SW480 (cell line): ENCODE measurements at places on chromosomes 7 and 10.

DNA sequence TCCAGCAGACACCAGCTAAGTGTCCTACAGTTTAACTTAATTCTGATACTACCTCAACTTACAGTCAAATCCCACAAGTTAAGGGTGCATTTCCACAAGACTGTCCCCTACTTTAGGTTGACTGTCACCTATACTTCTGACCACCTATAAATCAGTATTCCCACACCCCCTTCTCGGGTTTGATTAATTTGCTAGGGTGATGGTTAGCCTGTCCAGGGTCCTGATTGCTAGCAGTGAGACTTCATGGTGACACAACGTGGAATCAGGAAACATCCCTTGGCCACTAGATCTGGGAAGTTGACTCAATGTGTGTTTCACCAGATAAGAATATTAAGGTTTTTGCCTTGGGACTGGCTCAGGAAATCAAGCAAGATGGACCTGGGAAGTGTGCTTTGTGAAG lies 88.4 kb downstream of the OR13A1 start:
- DNase-seq, result no peak

- DNase-seq, result no peak
Measured at GRCh38 chr7:102409340-102409739, 13.2 kb downstream of the PRKRIP1 start.

GRCh38 chr10:72316386-72316700 lies 38.4 kb downstream of the DNAJB12 start:
- no peak for DNase-seq

DNA sequence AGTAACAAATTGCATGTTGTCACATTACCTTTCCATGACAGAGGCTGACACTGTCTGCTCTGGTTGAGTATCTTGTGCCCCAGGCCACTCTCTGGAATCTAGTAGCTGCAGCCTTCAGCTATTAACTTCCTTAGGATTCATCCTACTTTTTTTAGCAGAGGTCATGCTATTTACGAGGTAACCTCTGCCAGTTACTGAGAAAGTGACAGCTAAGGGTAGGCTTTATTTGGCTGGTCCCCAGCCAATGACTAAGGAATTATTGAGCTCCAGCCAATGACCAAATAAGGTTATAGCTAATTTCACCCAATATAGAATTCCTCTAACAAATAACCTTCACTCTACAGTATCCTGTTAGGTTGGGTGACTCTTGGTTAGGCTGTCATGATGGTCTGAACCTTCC lies 1361.7 kb downstream of the XPNPEP1 start:
- DNase-seq, result no peak

DNA sequence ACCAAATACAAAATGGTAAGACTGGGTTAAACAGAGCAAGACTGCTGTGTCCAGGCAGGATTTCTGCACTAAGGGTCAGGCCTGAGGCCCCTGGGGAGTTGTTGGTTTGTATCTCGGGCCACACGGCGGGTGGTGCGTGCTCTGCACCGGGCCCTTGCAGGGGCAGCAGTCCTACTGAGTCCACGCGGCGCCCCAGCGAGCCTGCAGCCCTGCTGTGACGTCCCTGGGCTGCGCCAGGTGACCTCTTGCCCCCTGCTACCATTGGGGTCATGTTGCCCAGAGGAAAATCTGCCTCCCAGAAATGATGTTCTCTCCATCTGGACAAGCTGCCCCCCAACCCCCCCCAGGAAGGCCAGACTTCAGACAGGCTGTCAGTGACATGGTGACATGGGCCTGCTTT lies 281.5 kb downstream of the CELF2 start:
- DNase-seq, result no peak

DNA sequence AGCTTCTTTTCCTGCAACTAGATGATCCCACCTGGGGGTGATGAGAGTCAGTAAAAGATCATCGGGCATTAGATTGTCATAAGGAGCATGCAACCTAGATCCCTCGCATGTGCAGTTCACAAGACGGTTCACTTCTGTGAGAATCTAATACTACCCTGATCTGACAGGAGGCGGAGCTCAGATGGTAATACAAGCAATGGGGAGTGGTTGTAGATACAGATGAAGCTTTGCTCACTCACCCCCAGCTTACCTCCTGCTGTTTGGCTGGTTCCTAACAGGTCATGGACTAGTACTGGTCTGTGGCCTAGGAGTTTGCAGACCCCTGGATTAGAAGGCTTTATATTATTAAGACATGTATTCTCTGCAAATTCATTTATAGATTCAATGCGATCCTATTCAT lies 181.6 kb upstream of the MGMT start:
- no peak for DNase-seq

DNA sequence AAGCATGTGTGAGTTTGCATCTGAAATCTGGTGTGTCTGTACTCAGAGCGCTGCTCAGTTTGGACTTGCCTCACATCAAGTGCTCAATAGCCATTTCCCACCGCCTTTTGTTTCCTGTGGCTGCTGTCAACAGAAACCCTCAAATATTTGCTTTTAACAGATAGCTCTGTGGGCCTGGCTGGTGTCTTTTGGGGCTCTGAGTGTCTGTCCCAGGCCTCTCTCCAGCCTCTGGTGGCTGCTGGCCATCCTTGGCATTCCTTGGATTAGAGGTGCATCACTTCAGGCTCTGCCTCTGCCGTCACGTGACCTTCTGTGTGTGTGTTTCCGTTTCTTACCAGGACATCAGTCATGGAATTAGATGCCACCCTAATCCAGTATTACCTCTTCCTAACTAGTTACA lies 9.3 kb downstream of the YKT6 start:
- no peak for DNase-seq

DNA sequence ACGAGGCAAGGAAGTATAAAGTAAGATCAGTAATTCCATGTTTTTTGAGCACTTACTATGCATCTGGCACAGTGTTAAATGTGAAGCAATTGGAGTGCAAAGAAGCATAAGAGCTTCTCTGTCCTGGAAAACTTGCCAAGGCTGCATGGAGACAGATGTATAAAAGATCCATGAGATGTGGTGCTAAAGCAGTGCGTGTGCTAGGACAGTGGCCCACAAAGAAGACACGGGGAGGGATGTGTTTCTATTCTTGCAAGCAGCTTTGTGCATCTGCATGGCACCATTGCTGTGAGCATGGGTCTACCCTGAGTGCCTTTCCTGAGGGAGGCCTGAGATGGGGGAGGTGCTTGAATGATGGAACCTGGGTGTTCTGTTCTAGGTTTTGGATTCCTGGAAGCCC lies 5.1 kb upstream of the CDHR3 start:
- DNase-seq, result no peak

GRCh38 chr10:113709221-113709838 lies 29.6 kb downstream of the CASP7 start:
- no peak for DNase-seq

GRCh38 chr10:21522631-21523406 lies 2.7 kb downstream of the SKIDA1 start:
- no peak for DNase-seq

GRCh38 chr7:26439521-26440232 lies 148.0 kb downstream of the SNX10 start:
- no peak for DNase-seq

DNA sequence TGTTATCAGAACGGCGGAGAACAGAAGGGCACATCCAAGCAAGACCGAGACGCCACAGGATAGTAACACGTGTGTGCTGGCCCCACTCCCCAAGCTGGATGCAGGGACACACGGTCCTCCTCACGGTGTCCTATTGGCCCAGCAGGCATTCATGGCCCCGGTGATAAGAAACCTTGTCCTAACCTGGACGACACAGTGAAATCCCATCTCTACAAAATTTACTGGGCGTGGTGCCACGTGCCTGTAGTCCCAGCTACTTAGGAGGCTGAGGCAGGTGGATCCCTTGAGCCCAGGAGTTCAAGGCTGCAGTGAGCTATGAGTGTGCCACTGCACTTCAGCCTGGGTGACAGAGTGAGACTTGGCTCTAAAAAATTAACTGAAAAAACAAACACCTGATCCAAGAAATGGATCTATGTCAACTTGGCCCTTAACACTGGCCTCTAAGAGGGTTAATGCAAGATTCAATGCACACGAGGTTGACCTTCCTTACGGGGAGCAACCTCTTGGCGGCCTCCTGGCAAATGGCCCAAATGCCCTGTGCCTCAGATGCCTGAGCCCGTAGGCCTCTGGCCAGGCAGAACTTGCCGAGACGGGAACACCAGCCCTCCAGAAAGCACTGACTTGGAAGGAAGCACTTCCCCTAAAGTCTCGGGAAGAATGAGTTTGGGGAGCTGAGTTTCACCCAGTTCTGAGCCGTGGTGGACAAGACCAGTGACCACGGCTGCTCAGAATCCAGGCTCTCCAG lies 72.3 kb downstream of the ZRANB1 start:
- DNase-seq, result no peak

- peak; percentile 50 for DNase-seq
Measured at GRCh38 chr10:90592638-90593302, 265.1 kb downstream of the HTR7 start.

DNA sequence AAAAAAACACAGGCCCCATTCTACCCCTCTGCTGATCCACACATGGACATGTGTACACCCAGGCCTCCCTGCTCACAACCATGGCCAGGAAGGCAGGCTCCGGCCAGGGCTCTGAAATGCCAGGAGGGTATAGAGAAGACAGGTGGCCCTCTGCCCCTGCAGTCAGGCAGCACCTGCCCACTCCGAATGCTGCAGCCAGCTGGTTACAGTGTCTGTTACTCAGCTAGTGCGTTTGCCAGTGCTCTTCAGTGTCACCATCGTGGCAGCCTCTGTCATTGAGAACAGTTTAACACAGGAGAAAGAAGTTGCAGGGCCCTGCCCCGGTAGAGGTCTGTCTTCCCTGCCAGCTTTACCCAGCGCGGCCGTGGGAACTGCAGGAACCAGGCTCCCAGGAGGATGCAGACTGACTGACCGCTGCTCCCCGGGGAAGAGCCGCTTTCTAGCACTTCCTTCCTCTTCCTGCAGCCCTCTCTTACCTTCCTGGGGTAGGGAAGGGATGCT lies 128.8 kb upstream of the FAM20C start:
- DNase-seq, result no peak

DNA sequence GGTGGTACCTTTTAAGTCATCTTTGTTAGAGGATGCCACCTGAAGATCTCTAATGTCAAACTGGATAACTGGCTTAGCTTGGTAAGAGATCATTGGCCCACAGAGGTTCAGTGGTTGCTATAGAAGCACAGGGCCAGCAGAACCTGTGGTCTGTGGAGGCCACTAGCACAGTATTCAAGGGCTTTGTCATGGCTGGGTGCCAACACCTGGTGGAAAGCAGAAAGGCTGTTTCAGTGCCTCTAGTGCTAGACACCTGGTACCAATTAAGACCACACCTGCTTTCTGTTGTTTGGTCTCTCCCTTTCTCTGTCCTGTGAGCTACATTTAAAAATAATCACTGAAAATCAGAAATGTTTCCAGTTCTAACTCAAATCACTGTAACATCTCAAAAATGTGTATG lies 10.0 kb upstream of the PCGF5 start:
- DNase-seq, result peak; percentile 74

GRCh38 chr7:106038916-106039315 lies 73.2 kb downstream of the SYPL1 start:
- DNase-seq, result no peak

GRCh38 chr10:600234-600633 lies 89.2 kb downstream of the DIP2C start:
- DNase-seq, result no peak

GRCh38 chr7:8418629-8419245 lies 14.7 kb upstream of the NXPH1 start:
- peak; percentile 72 for DNase-seq

DNA sequence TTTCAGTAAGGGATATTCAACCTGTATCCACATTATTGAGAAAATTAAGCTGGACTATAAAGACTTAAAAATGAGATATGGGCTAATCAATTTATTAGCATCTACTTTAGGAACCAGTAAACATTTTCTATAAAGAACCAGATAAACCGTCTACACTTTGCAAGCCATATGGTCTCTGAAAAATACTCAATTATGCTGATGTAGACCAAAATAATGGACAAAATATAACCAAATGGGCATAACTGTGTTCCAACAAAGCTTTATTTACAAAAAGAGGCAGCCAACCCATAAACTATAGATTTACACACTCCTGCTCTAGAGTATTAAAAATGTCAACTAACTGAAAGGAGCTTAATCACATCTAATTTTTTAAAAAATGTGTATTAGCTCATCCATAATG lies 42.3 kb downstream of the TNPO3 start:
- no peak for DNase-seq

DNA sequence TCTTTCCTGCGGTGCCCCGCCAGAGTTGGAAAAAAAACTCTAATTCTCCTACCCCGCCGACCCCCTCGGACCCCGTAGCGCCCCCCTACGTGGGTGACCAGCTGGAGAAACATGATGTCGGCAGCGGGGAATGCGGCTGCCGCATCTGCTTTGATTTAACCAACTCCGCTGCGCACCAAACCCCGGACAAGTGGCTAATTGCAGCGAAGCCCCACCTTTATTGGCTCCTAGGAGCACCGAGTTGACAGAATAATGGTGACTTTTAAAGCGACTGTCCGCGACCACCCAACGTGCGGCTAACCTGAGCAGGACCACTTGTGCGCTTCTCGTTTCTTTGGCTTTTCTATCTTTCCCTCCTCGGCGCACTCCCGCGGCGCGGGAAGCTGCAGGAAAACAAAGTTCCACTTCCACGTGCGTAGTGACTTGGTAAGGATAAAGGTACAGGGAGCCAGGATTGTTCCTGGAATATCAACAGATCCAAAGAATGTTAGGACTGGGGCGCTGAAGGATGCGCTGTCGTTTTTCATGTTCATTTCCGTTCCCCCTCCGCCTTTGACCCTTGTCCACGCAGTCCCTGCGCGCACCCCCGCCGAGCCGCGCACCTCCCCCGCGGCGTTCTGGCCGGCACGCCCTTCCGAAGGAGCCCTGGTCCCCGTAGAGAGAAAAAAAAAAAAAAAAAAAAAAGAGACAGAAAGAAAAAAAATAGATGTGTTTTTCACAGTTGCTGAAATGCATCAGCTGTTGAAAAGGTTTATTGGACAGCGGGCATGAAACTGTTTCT lies 1.4 kb downstream of the WNT16 start:
- DNase-seq, result peak; percentile 47

GRCh38 chr10:71314694-71315225 lies 4.3 kb upstream of the SLC29A3 start:
- no peak for DNase-seq

DNA sequence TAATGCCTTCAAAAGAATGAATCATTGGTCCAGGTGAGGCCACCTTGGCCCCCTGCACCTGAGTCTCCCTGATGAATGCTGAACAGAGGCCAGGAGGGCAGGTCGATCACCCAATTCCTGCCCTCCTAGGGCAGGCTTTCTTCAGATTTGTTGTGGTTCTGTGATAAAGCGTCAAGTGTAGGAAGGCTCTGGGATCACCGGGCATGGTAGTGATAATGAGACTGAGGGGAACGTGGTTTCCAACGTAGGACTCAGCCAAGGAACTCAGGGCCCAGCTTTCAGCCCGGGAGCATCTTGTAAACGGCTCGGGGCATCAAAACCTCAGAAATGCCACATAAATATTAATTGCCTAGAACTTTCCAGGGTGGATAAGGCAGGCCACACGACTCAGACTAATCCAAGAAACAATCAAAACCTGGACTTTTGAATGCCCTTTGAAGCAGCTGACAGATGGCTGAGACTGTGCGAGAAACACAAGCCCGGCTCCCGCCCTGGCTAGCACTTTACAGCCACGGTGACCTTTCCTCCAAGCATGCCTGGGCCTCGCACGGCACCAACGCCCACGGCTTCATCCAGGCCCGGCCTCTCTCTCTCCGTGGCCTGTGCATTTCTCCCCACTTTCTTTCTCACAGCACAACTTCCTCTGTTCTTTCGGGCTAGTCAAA lies 239.3 kb upstream of the GRB10 start:
- no peak for DNase-seq
